ENCODE measurements at places on chromosomes 7 and 10. TPM values are rescaled to one million over a fixed set of nuclear protein-coding genes. Genes with fewer than 3 reads are reported as not detected.

DNA sequence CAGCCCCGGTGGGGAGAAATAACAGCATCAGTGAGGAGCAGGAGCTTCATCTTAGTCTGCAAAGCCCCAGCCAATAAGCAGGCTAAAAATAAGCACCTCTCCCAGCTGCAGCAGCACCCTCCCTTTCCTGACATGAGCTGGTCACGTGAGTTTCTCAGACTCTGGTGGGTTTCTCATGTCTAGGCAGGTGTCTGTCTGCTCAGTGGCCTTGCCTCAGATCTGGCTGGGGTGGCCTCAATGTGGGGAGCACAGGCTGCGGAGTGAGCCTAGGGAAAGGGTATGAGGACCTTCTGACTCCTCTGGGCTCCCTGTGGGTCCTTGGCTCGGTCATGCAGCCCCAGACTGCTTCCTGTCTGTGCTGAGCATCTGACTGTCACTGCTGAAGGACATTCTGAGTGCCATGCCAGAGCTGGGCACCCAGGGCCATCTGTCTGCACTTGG lies 81.6 kb upstream of the LRRC4 start:
- no peak for DNase-seq

- DNase-seq = no peak
Measured at GRCh38 chr10:69410487-69410886, 6.2 kb downstream of the TACR2 start.

DNA sequence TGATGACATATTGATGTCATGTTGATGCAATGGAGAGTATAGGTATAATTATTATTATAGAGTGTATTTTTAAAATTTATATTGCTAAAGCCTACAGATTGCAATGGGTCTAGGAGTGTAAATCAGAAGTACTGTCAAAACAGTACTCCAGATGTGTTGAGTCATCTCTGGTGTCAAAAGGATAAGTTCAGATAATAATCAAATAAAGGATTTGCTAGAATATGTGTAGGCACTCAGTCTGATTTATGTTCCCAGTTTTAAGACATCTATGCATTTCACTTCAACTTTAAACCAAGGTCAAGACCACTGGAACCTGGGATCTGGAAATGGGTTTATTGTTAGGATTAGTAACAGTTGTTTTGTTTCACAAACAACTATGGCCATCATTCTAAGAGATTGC lies 342.3 kb upstream of the BMPER start:
- no peak for DNase-seq

DNA sequence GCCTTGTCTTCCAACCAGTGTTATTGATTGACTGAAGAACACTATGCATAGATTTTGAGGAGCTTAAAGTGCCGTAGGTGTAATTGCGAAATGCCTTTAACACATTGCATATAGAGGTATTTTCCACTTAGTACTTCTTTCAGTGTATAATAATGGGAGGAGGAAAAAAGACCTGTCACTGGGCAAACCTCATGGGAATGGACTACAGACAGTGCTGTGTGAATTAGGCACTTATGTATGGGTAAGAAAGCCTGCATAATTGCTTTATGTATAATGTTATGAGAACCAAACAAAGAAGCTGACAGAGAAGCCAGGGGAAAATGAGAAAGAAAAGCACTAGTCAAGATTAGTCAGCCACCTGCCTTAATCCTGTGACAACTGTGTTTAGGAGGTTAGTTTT lies 12.4 kb upstream of the SCRN1 start:
- DNase-seq = no peak

DNA sequence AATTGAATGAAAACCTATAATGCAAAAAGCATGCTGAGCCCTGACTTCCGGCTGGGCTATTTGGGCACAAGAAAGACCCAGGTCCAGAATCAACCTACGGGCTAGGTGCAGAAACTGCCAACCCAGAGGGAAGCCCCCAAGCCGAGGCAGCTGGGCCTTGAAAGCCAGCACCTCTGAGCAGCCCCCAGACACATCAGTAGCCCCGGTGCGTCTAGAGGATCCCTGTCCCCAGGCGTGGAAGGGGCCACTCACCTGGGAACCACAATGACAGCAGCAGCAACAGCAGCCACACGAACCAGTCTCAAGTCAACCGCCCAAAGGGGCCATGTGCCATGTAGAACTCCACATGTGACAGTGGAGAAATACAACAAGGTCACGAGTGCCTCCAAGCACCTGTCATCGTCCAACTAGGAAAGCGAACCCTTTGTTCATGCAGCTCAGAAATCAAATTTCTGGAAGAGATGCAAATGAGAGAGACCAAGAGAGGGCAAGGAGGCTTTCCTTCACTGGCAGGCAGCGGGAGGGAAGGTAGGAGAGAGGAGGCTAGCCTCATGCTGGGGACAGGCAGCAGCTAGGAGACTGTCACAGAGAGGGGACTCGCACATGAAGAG lies 57.5 kb upstream of the CHST15 start:
- no peak for DNase-seq

DNA sequence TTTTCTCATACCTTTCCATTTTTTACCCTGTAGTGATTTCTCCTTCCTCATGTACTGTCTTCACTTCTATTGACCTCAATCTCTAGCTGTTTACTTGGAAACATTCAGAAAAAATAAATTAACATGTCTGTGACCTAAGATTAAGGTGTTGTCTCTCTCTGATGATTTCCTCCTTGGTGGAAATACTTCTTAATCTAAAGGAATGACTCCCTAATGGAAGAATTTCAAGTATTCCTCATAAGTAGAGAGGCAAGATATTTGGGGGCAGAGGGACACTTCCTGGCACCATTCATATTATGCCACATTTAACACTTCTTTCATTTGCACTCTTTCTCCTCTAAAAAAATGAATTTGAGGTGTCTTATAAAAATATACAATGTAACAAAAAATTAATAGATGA lies 202.8 kb downstream of the NEBL start:
- DNase-seq = no peak

DNA sequence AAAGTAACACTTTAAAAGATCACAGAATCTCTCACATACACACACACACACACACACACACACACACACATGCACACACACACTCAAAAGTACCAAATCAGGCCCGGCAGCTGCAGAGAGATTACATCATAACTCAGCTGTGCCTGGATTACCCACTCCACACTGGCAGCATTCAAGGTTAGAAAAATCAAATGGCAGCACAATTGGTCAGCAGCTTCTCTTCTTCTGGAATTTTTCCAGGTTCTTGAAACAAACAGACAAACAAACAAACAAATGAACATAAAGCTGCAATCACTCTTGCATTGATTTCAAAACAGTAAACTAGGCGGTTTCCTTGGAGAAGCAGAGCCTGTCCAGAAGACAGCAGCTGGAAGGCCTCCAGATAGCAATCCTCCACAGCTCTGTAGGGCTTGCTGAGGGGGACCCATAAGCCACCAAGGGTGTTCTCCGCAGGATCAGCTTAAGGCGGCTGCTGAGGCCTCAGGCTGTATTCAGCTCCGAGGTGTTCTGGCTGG lies 24.5 kb upstream of the FAM133B start:
- no peak for DNase-seq

DNA sequence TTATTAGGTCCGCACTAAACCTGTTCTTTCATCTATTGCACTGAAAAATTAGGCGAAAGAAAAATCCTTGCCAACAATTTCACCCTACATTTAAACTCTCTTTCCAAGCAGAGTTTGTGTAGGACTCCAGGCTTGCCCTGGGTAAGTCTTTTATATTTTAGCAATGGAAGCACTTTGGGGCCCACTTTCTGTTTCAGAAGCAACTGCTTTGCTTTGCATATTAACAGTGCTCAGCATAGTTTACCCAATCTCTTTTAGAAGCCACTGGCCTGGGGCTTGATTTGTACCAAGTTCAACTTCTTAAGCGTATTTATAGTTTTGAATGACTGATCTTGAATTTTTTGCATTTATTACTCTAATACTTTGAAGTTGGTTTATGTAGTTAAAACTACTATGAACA lies 78.8 kb upstream of the MDFIC start:
- DNase-seq = no peak

GRCh38 chr7:30920584-30921539 lies 9.2 kb downstream of the AQP1 start:
- DNase-seq = peak; percentile 89

GRCh38 chr10:79547973-79548372 lies 12.2 kb downstream of the SFTPA2 start:
- no peak for DNase-seq

DNA sequence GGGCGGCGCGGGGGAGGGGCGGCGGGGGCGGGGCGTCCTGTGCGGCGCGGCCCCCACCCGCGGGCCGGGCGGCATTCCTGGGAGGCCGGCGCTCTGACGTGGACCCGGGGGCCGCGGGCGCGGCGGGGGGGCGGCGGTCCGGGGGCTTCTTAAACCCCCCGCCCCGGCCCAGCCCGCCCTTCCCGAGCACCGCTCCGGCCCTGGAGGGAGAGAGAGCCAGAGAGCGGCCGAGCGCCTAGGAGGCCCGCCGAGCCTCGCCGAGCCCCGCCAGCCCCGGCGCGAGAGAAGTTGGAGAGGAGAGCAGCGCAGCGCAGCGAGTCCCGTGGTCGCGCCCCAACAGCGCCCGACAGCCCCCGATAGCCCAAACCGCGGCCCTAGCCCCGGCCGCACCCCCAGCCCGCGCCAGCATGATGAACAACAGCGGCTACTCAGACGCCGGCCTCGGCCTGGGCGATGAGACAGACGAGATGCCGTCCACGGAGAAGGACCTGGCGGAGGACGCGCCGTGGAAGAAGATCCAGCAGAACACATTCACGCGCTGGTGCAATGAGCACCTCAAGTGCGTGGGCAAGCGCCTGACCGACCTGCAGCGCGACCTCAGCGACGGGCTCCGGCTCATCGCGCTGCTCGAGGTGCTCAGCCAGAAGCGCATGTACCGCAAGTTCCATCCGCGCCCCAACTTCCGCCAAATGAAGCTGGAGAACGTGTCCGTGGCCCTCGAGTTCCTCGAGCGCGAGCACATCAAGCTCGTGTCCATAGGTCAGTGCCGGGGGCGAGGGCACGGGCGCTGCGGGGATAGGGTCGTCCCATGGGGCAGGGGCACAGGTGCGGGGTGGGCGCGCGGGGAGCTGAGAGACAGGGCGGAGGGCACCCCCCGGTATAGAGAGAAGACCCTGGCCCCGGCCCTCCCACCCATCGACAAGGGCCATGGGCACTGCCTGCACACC lies at the start of gene FLNC:
Gene FLNC (plus strand): TSS at position 176 of the 947 bp plus-strand sequence. CDS start 232 bp downstream, at position 408.
- DNase-seq = no peak

- no peak for DNase-seq
Measured at GRCh38 chr10:30828680-30829079, 199.1 kb upstream of the LYZL2 start.

DNA sequence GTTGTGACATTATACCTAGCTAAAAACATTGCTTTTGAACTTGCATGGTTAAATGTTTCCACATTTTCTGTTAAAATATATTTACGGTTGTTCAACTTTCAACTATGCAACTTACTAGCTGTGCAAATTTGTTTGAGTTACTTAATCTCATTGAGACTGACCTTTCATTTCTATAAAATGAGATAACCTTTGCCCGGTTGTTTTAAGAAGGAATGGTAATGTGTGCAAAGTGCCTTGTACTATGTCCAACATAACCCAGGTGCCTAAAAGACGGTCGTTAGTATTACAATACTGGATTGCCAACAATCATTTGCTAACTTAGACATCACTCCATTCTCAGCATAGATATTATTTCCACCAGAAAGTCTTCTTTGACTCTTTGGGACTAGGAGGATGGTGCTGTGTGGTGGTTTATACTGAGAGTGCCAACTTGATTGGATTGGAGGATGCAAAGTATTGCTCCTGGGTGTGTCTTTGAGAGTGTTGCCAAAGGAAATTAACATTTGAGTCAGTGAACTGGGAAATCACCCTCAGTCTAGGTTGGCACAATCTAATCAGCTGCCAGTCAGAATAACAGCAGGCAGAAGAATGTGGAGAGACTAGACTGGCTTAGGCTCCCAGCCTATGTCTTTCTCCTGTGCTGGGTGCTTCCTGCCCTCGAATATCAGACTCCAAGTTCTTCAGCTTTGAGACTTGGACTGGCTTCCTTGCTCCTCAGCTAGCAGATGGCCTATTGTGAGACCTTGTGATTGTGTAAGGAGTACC lies 85.2 kb upstream of the PDSS1 start:
- DNase-seq = no peak

The SPDYE2B gene
- not detected for total RNA-seq

The REPIN1 gene
- 85.5 TPM for total RNA-seq

The APBB1IP gene
- 2.5 TPM for total RNA-seq

The WNT16 gene
- total RNA-seq = 0.11 TPM

The SSC4D gene
- 0.51 TPM for total RNA-seq

The FGL2 gene
- total RNA-seq = 6.0 TPM

The PIK3AP1 gene
- total RNA-seq = 2.8 TPM

The EPHB6 gene
- total RNA-seq = 2.0 TPM

All from cardiac septum (tissue), 1 donor.